ENCODE measurements at places on chromosomes 11 and 22.
A peak's percentile ranks its signal among the peaks of the same experiment; 100 is the strongest.

DNA sequence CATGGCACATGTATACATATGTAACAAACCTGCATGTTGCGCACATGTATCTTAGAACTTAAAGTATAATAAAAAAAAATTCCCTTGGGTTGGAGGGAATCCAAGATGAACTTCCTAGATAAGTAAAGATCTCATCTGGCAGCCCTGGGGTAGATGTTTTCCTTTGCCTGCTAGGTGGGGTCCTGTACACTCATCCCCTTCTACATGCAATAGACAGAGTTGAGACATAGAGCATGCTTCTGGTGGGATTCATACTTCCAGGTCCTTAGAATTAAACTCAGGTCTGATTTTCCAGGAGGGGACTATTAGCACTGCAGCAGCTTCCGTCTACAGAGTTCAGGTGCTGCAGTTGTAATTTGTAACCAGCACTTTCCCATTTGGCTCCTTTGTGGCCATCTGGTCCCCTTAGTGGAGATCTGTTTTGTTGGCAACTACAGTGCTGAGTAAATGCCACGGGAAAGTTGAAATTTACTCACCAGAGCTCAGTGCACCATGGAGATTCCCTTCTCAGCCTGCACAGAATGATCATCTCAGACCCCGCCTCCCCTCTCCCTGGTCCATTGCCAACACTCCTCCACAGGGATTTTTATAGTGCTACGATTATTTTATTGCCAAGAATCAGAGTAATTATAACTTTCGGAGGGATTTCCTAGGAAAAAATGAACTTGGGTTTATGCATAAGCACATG, 220.1 kb upstream of the E2F8 start:
- no peak for DNase-seq

- DNase-seq = no peak
Measured at GRCh38 chr11:65853246-65853979, 4.6 kb downstream of the CFL1 start.

GRCh38 chr11:5380740-5381342, 2.8 kb upstream of the OR51M1 start:
- DNase-seq = peak; percentile 63

- no peak for DNase-seq
Measured at GRCh38 chr11:2525166-2525861, 80.5 kb downstream of the KCNQ1 start.

- DNase-seq = no peak
Measured at GRCh38 chr22:36839356-36840073, 21.3 kb upstream of the NCF4 start.

- no peak for DNase-seq
Measured at GRCh38 chr11:65446446-65447277, 24.1 kb downstream of the NEAT1 start.

GRCh38 chr11:85647078-85647477, 689 bp upstream of the TMEM126A start:
- no peak for DNase-seq

DNA sequence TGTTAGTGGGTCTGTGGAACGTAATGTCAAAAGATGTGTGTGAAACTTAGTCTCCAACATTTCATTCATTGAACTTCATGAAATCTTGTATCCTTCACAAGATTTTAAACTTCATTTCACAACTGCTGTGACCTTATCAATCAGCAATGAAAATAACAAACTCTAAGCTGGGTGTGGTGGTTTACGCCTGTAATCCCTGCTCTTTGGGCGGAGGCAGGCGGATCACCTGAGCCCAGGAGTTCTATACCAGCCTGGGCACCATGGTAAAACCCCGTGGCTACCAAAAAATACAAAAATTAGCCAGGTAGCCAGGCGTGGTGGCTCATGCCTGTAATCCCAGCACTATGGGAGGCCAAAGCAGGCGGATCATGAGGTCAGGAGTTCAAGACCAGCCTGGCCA, 5.1 kb downstream of the CHKA start:
- no peak for DNase-seq

DNA sequence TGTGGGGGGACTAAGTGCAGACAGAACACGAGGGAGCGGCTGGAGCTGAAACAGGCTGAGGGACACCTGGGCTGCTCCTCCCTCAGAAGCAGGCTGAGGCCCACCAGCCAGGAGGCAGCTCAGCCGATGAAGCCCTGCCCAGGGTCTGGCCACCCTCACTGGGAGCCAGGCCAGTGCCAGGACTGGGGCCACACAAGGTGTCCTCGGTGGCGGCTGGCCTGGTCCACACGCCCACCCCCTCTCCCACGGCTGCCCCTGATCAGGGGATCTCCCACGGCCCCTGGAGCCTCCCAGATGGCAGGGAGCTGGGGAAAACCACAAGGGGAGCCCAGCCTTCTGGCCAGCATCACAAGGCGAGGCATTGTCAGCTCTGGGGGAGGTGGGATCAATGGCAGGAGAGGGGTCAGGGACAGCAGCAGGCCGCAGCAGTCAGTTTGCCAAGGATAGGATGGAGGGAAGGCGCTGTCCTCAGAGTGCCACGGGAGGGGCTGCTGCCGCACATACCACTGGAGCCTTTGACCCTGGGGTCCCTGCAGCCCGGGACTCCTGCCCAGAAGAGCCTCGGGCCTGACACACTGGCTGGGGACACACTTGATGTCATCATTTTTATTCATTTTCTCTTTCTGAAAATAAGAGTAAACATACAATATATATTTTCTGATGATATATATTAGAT, 11.7 kb upstream of the RASL10A start:
- no peak for DNase-seq

DNA sequence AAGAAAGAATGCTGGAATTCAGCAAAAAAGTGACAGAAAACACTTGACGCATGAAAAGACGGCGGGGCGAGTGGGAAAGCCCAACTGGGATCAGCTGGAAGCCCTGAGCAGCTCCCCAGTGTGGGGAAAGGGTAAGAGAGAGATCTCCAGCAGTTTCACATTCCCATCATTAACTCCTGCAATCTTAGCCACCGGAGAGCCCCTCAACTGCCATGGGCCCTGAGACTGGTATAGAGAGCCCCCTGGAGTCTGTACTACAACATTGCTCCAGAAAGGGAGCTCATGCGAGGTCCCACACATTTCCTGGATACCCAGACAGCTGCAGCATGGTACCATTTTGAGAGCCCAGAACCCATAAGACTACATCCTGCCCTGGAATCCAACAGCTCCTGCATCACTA, 31.1 kb downstream of the MRGPRX4 start:
- peak; percentile 65 for DNase-seq

- no peak for DNase-seq
Measured at GRCh38 chr11:2728663-2729332, 29.0 kb upstream of the KCNQ1OT1 start.

DNA sequence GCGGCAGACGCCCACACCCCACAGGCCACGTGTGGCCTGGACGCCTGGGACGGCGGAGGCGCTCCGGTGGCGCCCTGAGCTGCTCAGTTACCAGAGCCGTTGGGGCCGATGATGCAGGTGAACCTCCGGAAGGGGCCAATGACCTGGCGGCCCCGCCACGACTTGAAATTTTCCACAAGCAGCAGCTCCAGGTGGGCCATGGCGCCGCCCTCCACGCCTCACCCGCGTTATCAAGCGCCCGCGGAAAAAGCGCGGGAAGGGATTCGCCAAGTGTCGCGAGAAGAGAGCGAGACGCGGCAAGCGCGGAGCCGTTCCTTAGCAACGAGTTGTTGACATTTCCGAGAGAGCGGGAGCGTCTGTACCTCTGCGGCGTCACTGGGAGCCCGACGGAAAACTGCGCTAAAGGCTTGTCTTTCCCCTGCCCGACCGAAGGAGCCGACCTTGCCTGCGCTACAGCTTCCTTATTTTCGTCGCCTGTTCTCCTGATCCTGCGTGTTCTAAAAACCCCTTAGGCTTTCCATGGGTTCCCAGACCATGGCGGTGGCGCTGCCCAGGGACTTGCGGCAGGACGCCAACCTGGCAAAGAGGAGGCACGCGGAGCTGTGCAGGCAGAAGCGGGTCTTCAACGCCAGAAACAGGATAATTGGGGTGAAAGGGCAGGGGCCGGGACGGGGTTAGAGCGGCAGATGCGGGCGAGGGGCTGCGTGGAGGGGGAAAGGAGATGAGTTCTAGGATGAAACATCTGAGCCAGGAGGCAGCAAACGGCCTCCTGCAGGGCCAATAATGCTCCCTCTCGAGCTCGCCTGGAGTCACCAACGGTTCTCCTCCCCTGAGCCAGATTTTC, at the start of the genes RIBC2 and SMC1B:
RIBC2 (plus strand) TSS at position 326 of the 844 bp plus-strand sequence; CDS start at position 520, 194 bp downstream.
SMC1B (minus strand) TSS at position 232 of the 844 bp plus-strand sequence; CDS start at position 200, 32 bp downstream.
- peak; percentile 82 for DNase-seq

DNA sequence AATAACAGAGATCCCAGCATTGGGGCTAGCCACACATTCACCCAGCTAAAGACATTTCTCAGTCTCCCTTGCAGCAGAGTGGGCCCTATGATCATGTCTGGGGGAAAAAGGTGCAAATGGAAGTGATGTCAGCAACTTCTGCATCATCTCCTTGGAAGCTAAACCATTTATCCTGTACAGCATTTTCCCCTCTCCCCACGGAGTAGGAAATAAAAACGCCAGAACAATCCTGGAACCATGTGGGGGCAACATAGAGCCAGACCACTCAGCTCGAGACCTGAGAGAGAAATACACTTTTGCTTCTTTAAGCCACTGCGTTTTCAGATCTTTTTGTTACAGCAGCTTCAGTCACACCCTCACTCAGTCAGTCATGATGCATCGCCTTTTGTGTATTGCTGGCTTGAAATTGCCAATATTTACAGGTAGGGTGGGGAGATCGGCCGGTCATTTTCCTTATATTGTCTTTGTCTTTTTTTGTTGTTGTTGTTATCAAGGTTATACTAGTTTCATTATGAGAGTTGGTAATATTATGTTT, 9.1 kb upstream of the RAC2 start:
- no peak for DNase-seq

DNA sequence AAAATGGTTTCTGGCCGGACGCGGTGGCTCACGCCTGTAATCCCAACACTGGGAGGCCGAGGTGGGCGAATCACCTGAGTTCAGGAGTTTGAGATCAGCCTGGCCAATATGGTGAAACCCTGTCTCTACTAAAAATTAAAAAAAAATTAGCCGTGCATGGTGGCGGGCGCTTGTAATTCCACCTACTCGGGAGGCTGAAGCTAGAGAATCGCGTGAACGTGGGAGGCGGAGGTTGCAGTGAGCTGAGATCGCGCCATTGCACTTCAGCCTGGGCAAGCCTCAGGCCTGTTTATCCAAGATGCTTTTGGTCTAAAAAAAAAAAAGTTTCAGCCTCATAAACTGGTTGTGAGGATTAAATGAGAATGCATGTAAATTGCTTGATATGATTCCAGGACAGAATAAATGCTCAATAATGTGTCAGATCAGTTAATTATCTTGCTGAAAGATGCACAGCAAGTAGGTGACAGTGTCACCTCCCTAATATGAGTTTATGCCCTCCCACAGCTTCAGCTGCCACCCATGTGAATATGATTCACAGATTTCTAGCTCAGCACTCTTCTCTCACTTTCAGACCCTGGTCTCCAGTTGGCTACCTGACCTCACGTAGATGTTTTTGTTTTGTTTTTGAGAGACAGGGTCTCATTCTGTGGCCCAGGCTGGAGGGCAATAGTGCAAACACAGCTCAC, 1.1 kb upstream of the ALG8 start:
- no peak for DNase-seq

DNA sequence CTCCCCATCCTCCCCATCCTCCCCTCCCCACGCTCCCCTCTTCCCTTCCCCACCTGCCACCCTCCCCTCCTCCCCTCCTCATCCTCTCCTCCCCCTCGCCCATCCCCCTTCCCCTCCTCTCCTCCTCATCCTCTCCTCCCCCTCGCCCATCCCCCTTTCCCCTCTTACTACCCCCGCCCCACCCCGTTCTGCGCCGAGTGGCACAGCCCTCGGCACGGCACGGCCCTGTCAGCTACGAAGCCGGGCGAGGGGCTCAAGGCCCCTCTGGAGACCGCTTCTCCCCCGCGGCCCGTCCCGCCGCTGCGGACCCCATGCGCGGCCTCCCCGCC, 449.9 kb downstream of the OPCML start:
- no peak for DNase-seq

DNA sequence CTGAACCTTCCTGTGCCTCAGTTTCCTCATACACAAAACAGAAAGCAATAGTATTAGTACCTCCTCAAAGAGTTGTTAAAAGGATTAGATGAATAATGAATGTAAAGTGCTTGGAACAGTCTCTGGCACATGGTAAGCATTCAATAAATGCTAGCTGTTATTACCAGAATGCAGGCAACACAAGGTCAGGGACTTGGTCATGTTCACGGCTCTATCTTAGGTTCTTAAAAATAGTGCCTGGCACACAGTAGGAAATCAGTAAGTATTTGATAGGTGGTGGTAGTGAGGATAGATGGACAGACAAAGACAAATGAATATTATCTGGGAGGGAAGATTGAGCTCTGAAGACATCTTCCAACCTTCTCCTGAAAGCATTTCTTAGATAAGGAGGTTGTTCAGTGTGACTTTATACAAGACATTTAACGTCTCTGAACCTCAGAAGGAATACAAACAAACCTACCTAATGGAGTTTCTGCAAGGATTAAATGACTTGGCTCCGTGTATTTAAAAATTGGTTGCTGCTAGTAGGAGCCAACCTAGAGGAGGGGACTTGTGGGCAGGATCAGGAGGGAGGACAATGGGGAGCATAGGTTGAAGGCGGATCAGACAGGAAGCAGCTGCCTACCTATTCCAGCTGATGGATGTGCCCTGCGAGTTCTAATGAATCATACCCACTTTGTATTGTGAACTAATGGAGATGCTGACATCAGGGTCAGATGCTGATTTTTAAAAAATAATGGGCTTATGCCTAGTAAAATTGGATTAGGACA, 94.1 kb downstream of the DBX1 start:
- no peak for DNase-seq

DNA sequence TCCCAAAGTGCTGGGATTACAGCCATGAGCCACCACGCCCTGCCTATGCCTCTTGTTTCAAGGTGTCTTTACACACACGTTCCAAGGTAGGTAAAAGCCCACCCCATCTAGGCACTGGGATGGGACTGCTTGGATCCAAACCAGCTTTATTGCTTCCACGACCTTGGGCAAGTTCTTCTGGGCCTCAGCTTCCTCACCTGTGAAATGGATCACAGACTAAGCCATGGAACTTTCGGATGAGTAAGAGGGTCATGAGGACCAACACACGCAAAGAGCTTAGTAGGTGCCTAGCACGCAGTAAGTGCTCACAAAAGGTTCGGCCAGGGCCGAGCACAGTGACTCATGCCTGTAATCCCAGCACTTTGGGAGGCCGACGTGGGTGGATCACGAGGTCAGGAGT, 15.6 kb downstream of the RHOD start:
- no peak for DNase-seq

DNA sequence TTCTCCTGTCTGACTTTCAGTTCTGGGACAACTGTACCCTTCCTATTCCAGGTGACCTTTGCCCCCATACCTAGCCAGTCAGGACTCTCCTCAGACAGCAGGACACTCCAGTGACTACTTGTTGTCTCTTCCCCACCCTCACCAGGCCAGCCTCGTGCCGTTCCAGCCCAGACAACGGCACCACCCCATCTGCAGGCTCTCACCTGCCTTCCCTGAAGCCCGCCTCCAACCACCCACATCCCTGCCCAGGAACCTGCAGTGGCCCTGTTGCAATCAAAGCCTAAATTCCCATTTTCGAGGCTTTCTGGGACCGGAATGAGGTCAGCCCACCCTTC, 3.7 kb downstream of the IL2RB start:
- no peak for DNase-seq

GRCh38 chr22:50672041-50672440, 582 bp upstream of the SHANK3 start:
- DNase-seq = no peak

Measured in A549 (cell line).